A549 treated with dexamethasone at 1 μM for 4 hours (cell line): ENCODE measurements at places on chromosomes 4 and X. TPM values are rescaled to one million over a fixed set of nuclear protein-coding genes. Genes with fewer than 3 reads are reported as not detected.

Gene PABPC4L
- 0.05 to 0.09 TPM (median 0.06 TPM) in 5 replicates for total RNA-seq

Gene XKRX
- total RNA-seq: 0.83 to 1.2 TPM (median 0.89 TPM) in 5 replicates

Gene AFM
- total RNA-seq: not detected in 5 replicates

Gene OTUD4
- total RNA-seq: 12.5 to 19.8 TPM (median 16.8 TPM) in 5 replicates

Gene NAP1L3
- 0.36 to 0.65 TPM (median 0.38 TPM) in 5 replicates for total RNA-seq

Gene PLXNB3
- 1.8 to 4.1 TPM (median 3.0 TPM) in 5 replicates for total RNA-seq

Gene RGN
- 0.06 TPM in 2 of 5 replicates, not detected in the others for total RNA-seq

Gene C4orf36
- 0.73 to 1.7 TPM (median 1.2 TPM) in 5 replicates for total RNA-seq

Gene SLIT2
- 0.02 to 0.05 TPM (median 0.02 TPM) in 5 replicates for total RNA-seq

Gene SLC16A2
- total RNA-seq: 19.7 to 22.8 TPM (median 20.8 TPM) in 5 replicates

Gene EXOC1L
- not detected in 5 replicates for total RNA-seq

Gene FGF5
- total RNA-seq: 0.11 to 0.31 TPM (median 0.12 TPM) in 5 replicates

Gene MAOA
- total RNA-seq: 0.59 to 0.87 TPM (median 0.79 TPM) in 5 replicates

Gene SSX2B
- total RNA-seq: not detected in 5 replicates

Gene MAGEC2
- not detected in 5 replicates for total RNA-seq

Gene SEL1L3
- total RNA-seq: 21.7 to 33.7 TPM (median 27.9 TPM) in 5 replicates

Gene TMEM144
- total RNA-seq: 3.0 to 3.7 TPM (median 3.5 TPM) in 5 replicates

Gene CYTL1
- not detected in 5 replicates for total RNA-seq

Gene NLRP2B
- not detected in 5 replicates for total RNA-seq

Gene IL3RA
- 0.09 to 0.44 TPM (median 0.20 TPM) in 5 replicates for total RNA-seq

Gene PDE5A
- total RNA-seq: 0.14 to 0.48 TPM (median 0.40 TPM) in 5 replicates

Gene BBS7
- 11.2 to 15.4 TPM (median 13.6 TPM) in 5 replicates for total RNA-seq
